NCI-H1436 (cell line): ENCODE measurements at places on chromosomes 3 and 15.

DNA sequence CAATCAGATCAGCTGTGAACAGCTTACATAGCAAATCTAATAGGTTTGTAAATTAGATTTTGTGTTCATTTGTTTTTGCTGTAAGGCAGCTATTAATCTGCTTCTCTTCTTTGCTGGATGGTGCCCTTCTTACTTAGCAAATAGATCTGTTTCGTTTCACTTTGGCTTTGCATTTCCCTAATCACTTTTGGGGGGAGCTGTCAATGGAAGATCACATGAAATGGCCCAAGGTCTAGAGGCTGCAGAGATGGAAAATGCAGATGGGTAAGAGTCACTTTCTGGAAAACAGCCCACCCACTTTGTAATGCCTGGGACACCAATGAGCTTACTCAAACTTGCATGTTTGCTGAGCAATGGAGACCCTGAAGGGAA lies 36.4 kb downstream of the ST8SIA2 start:
- DNase-seq = no peak

- DNase-seq = no peak
Measured at GRCh38 chr3:23664459-23664858, 141.3 kb upstream of the UBE2E1 start.

- DNase-seq = no peak
Measured at GRCh38 chr3:163462446-163462845, 1615.8 kb downstream of the SI start.

DNA sequence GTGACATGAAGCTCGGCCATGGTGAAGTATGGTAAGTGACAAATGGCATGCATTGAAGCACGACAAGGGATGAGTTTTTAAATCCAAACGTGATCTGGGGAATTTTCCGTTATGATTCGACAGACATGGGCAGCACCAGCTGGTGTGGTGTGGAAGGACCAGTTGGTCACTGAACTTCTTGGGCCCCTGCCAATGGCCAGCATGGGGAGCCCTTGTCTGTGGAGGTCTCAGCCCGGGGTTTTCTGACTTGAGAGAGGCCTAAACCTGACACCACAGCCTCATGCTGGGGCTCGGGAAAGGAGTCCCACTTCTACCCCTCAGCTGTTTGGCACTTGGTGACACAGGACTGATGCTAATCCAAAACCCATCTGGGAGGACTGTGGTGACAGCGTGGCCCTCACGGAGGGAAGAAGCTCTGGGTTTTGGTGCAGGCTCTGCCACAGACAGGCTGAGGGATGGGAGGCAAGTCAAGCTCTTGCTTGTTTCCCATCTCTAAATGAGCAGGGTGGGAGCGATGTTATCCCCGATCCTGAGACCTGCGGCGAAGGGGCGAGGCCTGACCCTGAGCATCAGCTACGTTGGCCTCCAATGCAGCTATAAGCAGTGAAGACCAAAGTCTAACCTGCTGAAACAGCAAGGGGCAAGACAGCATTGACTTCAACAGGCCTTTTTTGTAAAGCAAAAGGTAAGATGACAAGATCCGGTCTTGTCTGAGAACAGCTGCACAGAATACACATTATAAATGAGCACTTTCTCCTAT lies 69.5 kb downstream of the ATP1B3 start:
- DNase-seq = no peak

- DNase-seq = no peak
Measured at GRCh38 chr3:87041191-87041590, 50.2 kb upstream of the VGLL3 start.

- no peak for DNase-seq
Measured at GRCh38 chr3:112948346-112948838, 26.5 kb downstream of the CD200R1 start.

DNA sequence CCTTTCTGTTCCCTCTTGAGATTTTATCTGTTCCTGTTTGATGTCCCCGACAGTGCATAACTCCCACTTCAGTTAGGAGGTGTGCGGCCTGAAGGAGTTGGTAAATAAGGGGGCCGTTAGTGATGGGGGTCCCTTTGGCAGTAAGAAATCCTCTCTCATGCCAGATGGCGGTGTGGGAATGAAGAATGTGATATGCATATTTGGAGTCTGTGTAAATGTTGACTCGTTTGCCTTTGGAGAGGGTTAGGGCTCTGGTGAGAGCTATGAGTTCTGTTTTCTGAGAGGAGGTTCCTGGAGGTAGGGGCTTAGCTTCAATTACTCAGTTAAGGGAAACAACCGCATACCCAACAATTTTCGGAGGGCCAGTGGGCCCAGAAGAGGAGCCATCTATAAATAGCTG lies 38.8 kb upstream of the RNF7 start:
- no peak for DNase-seq

DNA sequence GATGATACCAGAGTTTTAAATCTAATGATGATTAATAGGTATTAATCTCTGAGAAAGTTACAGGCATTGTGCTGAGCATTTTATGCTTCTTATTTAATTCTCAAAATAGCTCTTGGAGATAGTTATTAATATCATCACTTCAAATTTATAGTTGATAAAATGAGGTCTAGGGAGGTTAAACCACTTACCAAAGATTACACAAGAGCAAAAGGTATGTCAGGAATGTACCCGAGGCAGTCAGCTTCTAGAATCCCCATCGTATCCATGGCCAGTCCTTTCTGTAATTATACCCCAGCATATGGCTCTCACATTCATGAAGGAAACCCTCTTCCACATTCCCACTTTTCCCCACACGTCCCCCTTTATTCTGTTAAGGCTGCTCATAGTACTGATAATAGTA lies 421.3 kb downstream of the PYDC2 start:
- no peak for DNase-seq

DNA sequence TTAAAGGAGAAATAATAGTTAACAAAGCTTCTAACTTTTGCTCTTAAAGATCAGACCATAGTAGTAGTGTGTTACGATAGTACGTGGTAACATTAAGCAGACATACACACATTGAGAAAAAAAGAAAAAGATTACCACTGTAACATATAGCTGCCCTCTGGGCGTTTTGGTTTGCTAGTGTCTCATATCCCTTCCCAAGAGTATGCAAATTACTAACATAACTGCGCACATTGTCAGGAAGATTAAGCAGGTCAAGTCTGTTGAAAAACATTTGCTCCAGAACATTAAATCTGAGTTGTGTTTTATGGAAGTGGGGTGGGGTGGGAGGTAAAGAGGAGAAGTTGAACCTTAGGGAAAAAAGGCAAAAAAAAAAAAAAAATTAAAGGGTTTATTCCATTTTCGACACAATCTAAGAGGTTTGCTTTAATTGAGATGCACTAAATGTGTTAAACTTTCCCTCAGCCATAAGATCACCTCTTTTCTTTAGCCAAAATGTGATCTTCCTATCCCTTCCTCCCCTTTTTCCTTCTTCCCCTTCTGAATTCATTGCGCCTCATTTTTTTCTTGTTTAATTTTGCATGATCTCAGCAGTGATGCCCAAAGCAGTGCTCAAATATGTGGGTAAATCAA lies 1.5 kb upstream of the LRIG1 start:
- no peak for DNase-seq

GRCh38 chr3:26425076-26425475 lies 197.5 kb upstream of the LRRC3B start:
- no peak for DNase-seq

DNA sequence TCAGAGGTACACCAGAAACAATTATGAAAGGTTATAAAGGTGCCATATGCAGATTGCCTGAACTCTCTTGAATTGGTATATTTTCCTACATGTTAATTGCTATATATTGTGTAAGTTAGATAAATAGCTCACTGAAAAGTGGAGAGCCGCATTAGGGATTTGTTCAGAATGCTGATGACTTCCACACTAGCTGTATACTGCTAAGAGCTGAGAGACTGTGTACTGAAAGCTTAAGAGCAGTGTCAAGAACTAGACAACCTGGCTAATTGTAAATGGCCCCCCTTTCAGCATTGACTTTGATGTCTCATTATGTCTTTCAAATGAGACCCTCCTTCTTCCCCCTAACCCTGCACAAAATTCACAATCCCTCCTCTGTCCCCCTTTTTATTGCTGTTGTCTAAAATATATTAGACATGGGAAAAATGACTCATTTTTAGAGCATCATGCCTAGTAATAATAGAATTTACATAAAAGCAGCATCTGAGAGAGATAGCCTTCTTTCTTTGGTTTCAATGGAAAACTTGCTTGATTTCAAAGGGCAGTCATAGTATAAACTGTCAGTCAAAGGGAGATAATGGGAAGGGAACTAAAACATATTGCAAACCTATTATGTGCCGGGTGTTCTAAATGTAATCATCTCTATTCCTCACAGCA lies 34.7 kb upstream of the GREM1 start:
- DNase-seq = no peak

GRCh38 chr15:72229076-72229946 lies 1.7 kb downstream of the PKM start:
- DNase-seq = no peak

DNA sequence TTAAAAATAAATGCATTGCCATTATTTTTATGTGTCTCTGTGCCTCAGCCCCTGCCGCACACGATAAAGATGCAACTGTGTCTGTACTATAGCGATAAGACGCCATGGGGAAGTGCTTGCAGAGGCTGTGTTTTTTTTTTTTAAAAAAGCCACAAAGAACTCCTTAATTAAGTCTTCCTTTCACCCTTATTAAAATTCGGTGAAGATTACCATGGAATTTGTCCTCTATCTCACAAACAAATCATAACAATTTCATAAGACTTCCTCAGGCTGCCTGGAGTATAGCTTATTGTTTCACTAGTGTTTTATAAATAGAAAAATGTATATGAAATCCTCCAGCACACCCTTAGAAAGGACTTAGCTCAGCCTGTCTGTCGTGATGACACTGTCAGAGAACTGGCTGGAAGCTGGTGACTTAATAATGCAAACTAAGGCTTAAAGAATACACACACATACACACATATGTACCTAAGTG lies 374.8 kb upstream of the SLCO3A1 start:
- no peak for DNase-seq

DNA sequence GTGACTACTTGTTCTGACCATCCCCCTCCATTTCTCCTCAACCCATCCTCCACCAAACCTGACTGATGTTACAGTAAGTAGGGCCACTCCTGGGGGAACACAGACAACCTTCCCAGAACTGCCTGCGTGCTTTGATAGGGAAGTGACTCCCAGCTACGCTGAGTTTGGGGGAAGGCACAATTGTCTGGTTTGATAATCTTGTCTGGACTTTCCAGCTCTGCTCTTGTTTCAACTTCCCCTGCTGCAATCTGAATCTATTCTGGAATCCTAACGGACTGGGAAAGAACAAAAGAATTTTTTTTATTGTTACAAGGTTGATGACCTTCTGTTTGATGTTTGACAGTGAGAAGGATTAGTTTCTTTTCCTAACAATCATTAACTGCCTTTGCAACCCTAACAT lies 895.6 kb downstream of the ROBO1 start:
- no peak for DNase-seq

DNA sequence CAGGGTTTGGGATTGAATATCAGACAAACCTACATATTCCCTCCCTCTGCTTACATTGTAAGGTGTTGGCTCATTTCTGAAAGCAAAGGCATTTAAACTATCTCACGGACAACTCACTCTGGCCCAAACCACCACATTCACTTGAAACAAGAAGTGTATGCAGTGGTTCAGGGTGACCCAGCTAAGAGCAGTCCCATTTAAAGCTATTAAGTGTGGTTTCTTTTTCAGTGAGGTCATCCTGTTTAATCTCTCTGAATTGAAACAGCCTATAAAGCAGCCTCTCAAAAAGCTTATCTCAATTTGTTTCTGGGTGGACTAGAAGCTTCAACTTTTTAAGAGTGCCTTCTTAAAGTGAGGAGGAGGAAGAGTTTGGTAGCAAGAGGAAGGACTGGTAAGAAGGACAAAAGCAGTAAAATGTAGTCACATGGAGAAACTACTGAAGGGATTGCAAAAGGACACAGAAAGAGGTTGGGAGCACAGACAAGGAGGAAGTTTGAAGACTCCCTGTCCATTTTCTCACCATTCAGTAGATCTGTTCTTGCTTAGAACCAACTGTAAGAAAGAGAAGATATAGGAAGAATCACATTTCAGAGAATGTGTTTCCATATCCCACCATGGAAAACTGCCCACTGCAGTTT lies 151.6 kb downstream of the TMCO5A start:
- DNase-seq = no peak

- no peak for DNase-seq
Measured at GRCh38 chr3:194579091-194579606, 54.1 kb downstream of the TMEM44 start.

- DNase-seq = no peak
Measured at GRCh38 chr3:107258300-107258699, 118.9 kb upstream of the CCDC54 start.
